Psoas muscle (tissue), 8 donors: ENCODE measurements at places on chromosomes 11 and 22. TPM values are rescaled to one million over a fixed set of nuclear protein-coding genes. Genes with fewer than 3 reads are reported as not detected.

GRCh38 chr11:124946735-124947141 is 7.3 kb upstream of the CCDC15 start:
- H3K27ac ChIP-seq = no peak overlapping the region
- H3K4me3 ChIP-seq = no peak overlapping the region
- H3K27me3 ChIP-seq = no peaks in the 10 kb centered on the region
- DNase-seq = no peak
- H3K36me3 ChIP-seq = no peaks in the 10 kb centered on the region

GRCh38 chr11:112211536-112211935 is 14.7 kb upstream of the PTS start:
- H3K36me3 ChIP-seq = peaks cover 33% of the 10 kb centered on the region
- no peaks in the 10 kb centered on the region for H3K4me1 ChIP-seq
- no peak for DNase-seq
- H3K27me3 ChIP-seq = no peaks in the 10 kb centered on the region
- H3K27ac ChIP-seq = no peak overlapping the region
- no peak overlapping the region for H3K4me3 ChIP-seq

GRCh38 chr11:35563484-35564244 is 38.2 kb upstream of the PAMR1 start:
- H3K36me3 ChIP-seq = no peaks in the 10 kb centered on the region
- no peaks in the 10 kb centered on the region for H3K4me1 ChIP-seq
- no peak for DNase-seq
- no peak overlapping the region for H3K27ac ChIP-seq
- peaks cover 6% of the 10 kb centered on the region for H3K27me3 ChIP-seq

Gene MAJIN
- total RNA-seq = not detected

Gene GRK3
- 1.3 TPM for total RNA-seq

Gene GLB1L2
- 0.39 TPM for total RNA-seq
